ENCODE measurements at places on chromosomes 3 and 15. TPM values are rescaled to one million over a fixed set of nuclear protein-coding genes. Genes with fewer than 3 reads are reported as not detected.

The ST6GAL1 gene
- total RNA-seq = 0.47 TPM

The IL17RD gene
- total RNA-seq = 1.6 TPM

The SPINK8 gene
- not detected for total RNA-seq

- DNase-seq = peak; percentile 64
Observed at GRCh38 chr3:188901126-188901525, 270.6 kb upstream of the TPRG1 start.

The ALDH1A2 gene
- not detected for total RNA-seq

Measured in M059J (cell line).